ENCODE measurements at places on chromosomes 16 and 17.

DNA sequence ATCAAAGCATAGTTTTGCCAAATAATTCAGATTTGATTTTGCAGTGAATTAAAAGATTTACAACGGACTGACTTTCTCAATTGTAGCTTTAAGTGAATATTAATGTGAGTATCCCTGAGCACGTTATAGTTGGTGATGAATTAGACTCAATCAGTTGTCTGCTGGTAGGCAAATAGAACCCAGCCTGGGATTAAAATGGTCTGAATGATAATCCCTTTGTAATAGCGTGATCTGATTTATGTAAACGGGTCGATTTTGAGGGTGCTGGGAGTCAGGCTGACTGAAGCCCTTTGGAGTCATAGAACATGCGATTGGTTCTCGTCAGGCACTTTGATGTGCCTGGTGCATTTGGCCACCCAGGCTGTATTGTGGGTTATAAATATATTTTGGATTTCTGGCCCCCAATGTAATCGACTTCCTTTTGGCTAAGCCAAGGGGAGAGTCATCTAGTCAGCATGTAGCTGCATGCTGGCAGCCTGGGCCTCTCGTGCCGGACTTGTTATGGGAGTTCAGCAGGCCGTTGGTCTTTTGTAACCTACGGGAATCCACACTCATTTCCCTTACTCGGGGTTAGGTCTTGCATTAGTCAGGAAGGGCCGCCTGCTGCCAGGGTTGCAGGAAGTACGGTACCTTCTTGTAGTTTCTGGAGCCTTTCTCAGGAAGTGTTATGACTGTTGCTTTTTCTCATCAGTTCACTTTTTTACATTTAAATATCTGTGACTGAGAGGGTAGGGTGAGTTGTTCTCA lies 5.4 kb downstream of the PGS1 start:
- DNase-seq = peak; percentile 15

- DNase-seq = no peak
Observed at GRCh38 chr16:11557801-11558200, 28.9 kb downstream of the LITAF start.

DNA sequence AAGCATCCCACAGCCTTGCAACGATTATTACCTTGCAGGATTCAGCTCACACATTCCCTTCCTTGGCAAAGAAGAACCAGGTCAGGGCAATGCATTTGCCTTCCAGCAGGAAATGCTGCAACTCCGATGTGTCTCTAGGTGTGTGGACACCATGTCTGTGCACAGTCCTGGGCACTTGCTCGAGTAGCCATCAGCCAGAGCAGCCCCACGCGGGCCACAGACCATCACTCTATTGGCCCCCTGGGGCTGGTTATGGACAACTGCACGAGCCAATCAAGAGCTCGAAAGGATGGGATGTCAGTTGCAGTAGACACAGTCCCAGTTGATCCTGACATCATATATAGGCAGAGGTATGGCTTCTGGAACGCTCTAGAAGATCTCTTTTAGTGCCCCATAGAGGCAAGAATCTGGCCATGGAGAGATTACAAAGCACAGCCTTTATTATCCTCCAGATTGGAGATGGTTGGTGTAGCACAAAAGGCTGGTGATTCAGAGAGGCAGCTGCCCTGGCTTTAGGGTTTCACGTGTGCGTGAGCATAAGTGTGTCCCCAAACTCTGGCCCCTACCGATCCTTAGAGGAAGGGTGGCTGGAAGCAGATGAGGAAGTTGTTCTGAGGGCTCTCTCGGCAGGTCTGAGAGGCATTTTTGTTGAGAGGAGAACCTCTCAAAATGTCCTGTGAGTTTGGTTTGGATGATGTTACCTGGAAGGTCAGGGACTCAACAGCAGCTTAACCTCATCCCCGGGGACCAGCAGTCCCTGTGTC lies 403.8 kb downstream of the SEC14L1 start:
- no peak for DNase-seq

GRCh38 chr17:50051606-50052005 lies 4.3 kb upstream of the ITGA3 start:
- no peak for DNase-seq

- DNase-seq = no peak
Observed at GRCh38 chr16:19389246-19389645, 28.4 kb upstream of the TMC5 start.

DNA sequence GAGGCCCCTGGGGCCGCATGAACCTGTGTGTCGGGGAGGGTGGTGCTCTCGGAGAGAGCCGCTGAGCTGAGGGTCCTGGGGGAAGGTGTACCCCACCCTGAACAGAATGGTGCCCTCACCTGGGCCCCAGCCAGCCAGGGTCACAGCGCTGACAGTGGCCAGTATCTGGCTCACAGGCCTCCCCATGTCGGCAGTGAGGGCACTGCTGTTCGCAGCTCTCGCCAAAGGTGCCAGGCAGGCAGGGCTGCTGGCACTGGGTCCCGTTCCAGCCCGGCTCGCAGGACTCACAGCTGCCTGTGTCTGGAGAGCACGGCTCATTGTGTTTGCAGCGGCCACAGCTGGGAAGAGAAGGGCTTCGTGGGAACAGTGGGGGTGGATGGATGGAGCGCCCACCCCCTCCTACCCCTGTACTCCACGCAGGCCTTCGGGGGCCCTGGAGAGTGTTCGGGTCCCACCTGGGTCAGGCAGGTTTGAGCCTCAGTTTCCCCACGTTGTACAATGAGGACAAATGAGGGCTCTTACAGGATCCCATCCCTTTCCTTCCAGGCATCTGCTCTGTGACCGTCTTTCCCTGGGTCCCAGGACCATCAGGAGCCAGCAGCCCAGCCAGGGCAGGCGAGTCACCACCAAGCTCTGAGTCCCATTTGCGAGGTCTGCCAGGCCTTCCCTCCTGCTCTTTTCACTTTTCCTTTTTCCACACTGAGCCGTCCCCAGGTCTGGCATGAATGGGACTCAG lies 5.0 kb downstream of the SCARF1 start:
- DNase-seq = no peak
